ENCODE measurements at places on chromosomes 12 and 14. TPM values are rescaled to one million over a fixed set of nuclear protein-coding genes. Genes with fewer than 3 reads are reported as not detected.

ZNF605 gene
- polyA plus RNA-seq = 31.1 TPM

PDE3A gene
- polyA plus RNA-seq = 21.2 TPM

A2M gene
- polyA plus RNA-seq = 192 TPM

NFE2 gene
- polyA plus RNA-seq = 2.2 TPM

SYCP3 gene
- 0.95 TPM for polyA plus RNA-seq

NTN4 gene
- 103 TPM for polyA plus RNA-seq

FLRT2 gene
- 278 TPM for polyA plus RNA-seq

VASH1 gene
- 29.3 TPM for polyA plus RNA-seq

TMPRSS12 gene
- polyA plus RNA-seq = 0.13 TPM

CYP46A1 gene
- 4.2 TPM for polyA plus RNA-seq

FAM186B gene
- 0.47 TPM for polyA plus RNA-seq

PLEKHD1 gene
- 6.1 TPM for polyA plus RNA-seq

DPF3 gene
- 6.0 TPM for polyA plus RNA-seq

DPPA3 gene
- not detected for polyA plus RNA-seq

FOXG1 gene
- 0.06 TPM for polyA plus RNA-seq

COCH gene
- polyA plus RNA-seq = 2.6 TPM

MYO1H gene
- polyA plus RNA-seq = 2.0 TPM

GALNT6 gene
- polyA plus RNA-seq = 6.6 TPM

OASL gene
- polyA plus RNA-seq = 0.22 TPM

GSKIP gene
- polyA plus RNA-seq = 32.4 TPM

GALNT8 gene
- polyA plus RNA-seq = 3.1 TPM

CLEC1B gene
- polyA plus RNA-seq = 1.4 TPM

IFNG-AS1 gene
- not detected for polyA plus RNA-seq

YBX3 gene
- 228 TPM for polyA plus RNA-seq

CMTM5 gene
- 2.2 TPM for polyA plus RNA-seq

RHEBL1 gene
- 2.1 TPM for polyA plus RNA-seq

TAS2R9 gene
- polyA plus RNA-seq = 0.09 TPM
